Upper lobe of right lung (tissue), 1 donor: ENCODE measurements at places on chromosomes 3 and 15. TPM values are rescaled to one million over a fixed set of nuclear protein-coding genes. Genes with fewer than 3 reads are reported as not detected.

CYP1A2 gene
- total RNA-seq = 0.32 TPM

P3H2 gene
- 79.0 TPM for total RNA-seq

CFAP161 gene
- 1.3 TPM for total RNA-seq

GOLGA6L4 gene
- total RNA-seq = 2.7 TPM

PPARG gene
- total RNA-seq = 80.7 TPM

PAQR9 gene
- not detected for total RNA-seq

GOLGA6D gene
- not detected for total RNA-seq

HTR3E gene
- not detected for total RNA-seq

ZNF385D gene
- total RNA-seq = 9.4 TPM

BTD gene
- total RNA-seq = 24.6 TPM

MEGF11 gene
- 3.0 TPM for total RNA-seq

KNG1 gene
- 0.14 TPM for total RNA-seq

IGSF10 gene
- 32.4 TPM for total RNA-seq

SCN11A gene
- 0.14 TPM for total RNA-seq
